ENCODE measurements at places on chromosomes 6 and 20.

DNA sequence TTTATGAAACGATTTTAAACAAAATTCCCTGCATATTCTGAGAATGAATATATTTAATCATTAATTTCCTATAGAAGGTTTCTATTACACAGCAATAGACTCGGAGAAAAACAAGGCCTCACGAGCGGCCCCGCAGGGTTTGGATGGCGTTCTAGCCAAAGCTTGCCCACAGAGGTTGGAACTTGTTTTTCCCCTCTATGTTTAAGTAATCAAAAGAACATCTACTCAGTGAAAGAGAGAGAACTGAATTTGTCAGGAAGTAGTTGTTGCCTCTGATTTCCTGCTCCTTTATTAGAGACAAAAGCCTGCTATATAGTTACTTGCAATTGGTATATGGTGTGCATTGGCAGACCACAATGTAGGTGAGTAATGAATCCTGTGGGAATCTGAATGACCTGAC is 82.1 kb upstream of the HEY2 start:
- no peak for DNase-seq
- H3K4me3 ChIP-seq, result no peak overlapping the region
- no peaks in the 10 kb centered on the region for H3K36me3 ChIP-seq
- no peaks in the 10 kb centered on the region for H3K4me1 ChIP-seq
- no peaks in the 10 kb centered on the region for H3K27me3 ChIP-seq

GRCh38 chr6:165082636-165083035 is 226.8 kb downstream of the C6orf118 start:
- no peak for DNase-seq
- no peaks in the 10 kb centered on the region for H3K36me3 ChIP-seq
- H3K27ac ChIP-seq, result no peak overlapping the region
- H3K4me1 ChIP-seq, result no peaks in the 10 kb centered on the region
- no peaks in the 10 kb centered on the region for H3K27me3 ChIP-seq

DNA sequence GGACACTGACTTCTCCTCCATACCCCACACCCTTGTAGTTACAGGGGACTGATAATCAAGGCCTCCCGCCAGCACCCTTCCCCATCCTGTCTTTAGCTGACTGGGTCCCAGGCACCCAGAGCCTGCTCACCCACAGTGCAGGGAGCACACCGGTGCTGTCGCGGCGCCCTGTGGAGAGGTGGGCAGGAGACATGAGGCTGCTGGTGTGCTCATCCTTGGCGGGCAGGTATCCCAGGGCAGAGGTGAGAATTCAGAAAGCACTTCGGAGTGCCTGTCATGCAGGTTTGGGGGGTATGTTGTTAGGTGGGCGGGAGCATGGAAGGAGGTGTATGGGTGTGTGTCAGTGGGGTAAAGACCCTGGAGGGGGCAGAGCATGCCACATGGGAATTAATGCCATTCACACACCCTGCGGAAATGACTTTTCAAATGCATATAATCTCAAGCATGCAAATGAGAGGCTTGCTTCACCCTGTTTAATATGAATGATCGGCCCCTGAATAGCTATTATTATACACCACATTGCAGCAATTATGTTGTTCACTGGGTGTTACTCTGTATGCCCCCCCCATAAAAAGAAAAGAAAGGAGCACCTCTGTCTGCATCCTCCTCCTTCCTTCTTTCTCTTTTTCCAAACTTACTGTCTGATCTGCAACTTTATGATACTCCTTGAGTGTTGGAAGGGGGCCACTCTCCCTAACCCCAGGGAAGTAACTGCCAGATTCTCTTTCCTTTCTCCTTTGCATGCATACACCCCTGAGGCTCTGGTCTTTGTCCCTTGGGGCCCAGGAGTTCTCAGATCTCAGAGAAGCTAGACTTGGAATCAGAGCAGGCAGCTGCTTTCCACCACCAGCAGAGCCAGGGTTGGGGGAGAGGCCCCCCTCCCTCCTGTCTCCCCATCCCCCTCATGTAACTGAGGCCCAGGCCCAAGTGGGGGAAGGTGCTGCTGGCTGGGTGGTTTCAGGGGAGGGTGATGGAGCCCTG is 16.0 kb downstream of the FOXP4 start:
- H3K27ac ChIP-seq, result no peak overlapping the region
- no peaks in the 10 kb centered on the region for H3K27me3 ChIP-seq
- DNase-seq, result no peak
- peaks cover 30% of the 10 kb centered on the region for H3K4me1 ChIP-seq
- H3K36me3 ChIP-seq, result peaks cover 27% of the 10 kb centered on the region

DNA sequence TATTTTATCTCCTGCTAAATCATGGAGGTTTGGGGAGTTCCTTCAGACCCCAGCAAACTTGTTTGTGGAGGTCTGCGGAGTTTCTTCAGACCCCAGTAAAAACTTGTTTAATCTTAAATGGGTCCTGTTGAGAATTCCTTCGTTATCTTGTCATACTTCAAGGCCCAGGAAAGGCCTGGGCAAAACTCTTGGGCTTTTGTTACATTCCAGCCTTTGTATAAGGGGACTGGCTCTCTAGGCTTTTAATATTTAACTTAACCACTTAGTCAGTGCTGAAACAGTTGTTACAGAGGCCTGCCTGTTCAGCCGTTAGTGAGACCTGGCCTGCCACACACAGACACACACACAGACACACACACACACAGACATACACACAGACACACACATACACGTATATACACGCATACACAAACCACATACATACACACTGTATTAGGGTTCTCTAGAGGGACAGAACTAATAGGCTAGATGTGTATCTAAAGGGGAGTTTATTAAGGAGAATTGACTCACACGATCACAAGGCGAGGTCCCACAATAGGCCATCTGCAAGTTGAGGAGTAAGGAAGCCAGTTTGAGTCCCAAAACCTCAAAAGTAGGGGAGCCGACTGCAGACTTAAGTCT is 21.3 kb upstream of the CST3 start:
- no peak overlapping the region for H3K4me3 ChIP-seq
- no peaks in the 10 kb centered on the region for H3K27me3 ChIP-seq
- no peaks in the 10 kb centered on the region for H3K36me3 ChIP-seq
- no peak overlapping the region for H3K27ac ChIP-seq
- DNase-seq, result no peak
- H3K4me1 ChIP-seq, result peaks cover 27% of the 10 kb centered on the region
